ENCODE measurements at places on chromosomes 11 and 22.

DNA sequence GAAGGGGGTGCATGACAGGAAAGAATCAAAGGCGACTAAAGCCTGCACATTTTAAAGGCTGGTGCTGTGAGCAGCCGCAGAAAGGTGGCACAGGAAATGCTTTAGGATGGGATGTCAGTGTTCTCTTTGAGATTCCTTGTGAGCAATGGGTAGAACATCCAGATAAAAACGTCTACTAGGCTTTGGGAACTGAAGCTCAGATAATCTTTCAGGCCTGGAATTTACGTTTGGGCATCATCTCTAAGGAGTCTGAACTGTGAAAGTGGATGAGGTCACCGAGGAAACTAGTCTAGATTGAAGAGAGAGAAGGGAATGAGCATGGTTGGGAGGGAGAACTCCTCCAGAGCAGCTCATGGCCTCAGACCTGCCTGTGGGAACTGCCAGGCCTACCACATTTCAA, 65.7 kb downstream of the FLI1 start:
- no peak for DNase-seq

DNA sequence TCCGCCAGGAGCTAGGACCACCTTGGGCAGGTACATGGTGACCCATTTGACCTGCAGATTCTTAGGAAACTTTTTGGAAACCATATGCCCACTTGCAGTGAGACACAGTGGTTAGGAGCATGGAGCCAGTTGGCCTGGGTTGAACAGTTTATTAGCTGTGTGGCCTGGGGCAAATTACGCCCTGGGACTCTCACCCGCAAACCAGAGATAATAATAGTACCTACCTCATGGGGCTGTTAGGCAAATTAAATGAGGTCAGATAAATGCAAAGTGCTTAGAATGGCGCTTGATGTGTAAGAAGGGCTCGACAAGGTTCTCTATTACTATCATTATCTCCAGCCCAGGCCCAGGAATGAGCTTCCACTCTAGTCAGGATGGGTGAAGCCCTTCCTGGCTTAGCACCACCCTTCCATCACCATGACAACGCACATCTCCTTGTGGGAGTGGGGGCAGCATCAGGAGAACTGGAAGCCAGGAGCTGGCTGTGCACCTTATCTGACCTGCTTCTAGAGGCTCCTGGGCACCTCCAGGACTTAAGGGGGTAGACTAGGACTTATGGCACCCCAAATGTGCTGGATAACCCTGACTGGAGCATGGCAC, 5.1 kb downstream of the SYT12 start:
- no peak for DNase-seq

DNA sequence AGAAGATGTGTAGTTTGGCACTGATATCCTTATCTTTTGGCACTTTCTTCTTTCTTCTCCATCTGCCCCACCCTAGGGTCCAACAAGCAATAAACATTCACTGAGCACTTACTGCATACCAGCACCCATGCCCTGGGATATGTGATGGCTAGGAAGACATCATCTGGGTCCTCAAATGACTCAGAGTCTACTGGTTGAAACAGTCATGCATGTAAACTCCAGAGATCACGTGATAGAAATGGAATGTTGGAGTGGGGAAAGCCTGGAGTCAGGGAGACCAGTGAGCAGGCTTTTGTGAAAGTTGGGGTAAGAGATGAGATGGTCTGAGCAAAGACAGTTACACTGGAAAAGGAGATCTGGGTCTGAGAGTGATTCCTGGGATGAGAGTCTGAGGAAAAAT, 724.9 kb upstream of the TENM4 start:
- DNase-seq = no peak

DNA sequence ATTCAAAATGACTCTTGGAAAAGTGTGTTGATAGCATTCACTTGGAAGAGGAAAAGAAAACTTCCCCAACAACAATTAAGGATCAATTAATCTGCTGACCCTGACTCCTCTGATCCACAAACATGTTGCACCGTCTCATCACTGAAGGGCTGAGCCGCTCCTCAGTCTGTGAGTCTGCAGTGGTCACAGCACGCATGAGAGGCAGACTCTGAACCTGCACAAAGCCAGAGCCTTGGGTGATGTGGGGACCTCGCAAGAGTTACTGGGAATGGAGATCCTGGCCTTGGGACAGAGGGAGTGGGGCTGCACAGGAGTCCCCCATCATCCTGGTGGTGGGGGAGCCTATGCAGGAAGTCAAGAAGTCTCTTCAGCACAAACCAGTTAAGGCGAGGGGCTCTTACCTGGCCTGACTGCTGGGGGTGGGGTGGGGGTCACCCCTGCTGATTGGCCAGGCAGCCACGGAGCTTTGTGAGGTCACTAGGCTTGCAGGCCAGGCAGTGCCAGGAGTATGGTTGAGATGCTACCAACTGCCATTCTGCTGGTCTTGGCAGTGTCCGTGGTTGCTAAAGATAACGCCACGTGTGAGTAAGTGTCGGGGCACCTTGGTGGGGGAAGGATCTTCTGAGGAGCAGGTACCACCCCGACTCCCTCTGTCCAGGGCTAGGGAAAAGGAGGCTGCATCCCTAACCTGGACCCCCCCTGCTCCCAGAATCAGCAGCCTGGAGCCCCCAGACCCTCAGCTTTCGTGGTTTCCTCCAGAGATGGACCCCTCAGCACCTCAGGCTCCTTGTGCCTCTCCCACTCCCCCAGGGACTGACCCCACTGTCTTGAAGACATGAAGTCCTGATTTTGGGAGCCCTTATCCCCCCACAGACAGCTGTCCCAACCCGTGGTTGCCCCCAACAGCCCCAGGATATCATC, at the start of gene ACR:
ACR (plus strand) TSS at position 477 of the 921 bp plus-strand sequence; CDS start at position 509, 32 bp downstream.
- DNase-seq = peak; percentile 47

- peak; percentile 7 for DNase-seq
Observed at GRCh38 chr11:116510166-116510565, 262.6 kb downstream of the BUD13 start.

GRCh38 chr11:121654259-121654842, 201.6 kb upstream of the SORL1-AS1 start:
- no peak for DNase-seq

GRCh38 chr22:47626428-47627390, 864.3 kb downstream of the TBC1D22A start:
- DNase-seq = no peak

DNA sequence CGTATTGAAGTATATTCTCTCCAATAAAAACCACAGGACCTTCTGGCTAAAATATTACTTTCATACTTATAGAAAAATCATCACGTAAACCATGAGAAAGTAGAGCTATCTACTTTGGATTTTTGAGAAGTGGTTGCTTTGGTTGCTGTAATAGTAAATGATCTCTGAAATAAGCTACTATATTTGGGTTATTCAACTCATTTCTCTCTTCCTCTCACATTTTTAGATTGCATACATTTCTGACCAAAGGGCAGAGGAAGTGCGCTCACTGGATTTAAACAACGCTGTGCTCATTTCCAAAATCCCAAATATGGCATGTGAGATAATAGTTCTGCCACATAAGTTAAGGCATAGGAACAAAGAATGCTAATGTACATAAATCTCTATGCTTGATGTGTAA, 357.0 kb downstream of the LRRC4C start:
- DNase-seq = no peak

DNA sequence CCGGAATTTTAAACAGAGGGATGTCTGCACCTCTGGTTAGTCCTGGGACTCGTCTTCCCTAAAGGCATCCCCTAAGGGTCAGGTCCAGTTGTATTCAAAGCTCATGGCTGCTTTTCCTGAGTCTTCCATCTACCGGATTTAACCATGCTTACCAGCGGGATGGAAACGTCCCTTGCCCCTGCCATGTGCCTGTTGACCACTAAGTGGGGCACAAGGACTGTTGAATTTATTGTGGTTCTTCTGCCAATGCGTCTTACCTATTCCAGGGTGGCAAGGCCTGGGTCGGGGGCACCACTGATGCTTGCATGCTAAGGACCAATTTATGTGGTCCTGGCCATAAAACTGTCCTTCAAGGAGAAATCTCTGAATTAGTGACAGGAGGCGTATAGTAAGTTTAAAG, 25.6 kb downstream of the ANKRD42 start:
- no peak for DNase-seq

DNA sequence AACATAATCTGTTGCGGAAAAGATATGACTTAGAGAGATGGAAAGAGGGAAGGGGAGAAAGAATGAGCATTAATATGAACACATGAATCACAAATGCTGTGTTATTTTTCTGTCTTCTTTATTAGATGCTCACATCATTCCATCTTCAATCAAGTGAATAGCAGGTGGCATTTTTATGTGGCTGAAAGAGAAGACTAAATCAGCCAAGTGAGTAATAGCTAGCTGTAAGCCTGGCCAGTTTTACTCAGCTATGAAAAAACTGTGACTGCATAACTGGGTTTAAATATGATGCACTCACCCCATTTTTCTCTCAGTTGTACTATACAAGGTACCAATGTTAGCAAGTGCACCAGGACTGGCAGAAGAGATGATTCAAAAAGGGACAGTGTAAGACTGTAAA, 571.1 kb downstream of the JRKL start:
- no peak for DNase-seq

DNA sequence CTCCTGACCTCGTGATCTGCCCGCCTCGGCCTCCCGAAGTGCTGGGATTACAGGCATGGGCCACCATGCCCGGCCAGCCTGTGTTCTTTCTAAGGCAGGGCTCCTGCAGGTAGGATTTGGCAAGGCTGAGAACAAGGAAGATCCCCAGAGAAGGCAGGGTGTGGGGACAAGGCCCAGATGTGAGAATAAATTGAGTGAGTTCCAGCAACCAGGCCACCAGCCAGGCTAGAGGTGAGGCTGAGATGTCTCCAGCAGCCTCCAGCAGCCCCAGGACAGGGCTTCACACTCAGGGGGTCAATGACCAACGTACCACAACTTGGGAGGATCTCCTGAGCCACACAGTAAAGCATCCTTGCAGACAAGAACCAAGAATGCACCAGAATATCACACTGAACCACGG, 75.1 kb downstream of the BUD13 start:
- DNase-seq = peak; percentile 11

DNA sequence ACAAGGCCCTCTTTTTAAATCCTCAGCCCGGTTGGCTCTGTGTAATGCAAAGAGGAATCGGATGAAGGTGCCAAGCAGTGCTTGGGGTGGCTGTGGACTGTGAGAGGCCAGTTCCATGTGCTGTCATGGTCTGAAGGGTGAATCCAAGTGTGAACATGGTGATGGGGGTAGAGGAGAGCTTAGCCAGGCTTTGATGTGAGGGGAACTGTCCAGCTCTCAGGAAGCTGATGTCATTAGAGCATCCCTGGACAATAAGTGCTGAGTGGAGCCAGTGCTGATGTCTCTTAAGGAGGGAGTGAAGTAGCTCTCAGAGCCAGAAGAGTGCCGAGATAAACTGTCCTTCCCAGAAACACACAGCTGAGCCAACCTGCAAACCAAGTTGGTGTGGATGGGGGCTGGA, 53.6 kb downstream of the NAV2 start:
- no peak for DNase-seq

- no peak for DNase-seq
Observed at GRCh38 chr11:44767421-44767820, 40.7 kb downstream of the TSPAN18 start.

DNA sequence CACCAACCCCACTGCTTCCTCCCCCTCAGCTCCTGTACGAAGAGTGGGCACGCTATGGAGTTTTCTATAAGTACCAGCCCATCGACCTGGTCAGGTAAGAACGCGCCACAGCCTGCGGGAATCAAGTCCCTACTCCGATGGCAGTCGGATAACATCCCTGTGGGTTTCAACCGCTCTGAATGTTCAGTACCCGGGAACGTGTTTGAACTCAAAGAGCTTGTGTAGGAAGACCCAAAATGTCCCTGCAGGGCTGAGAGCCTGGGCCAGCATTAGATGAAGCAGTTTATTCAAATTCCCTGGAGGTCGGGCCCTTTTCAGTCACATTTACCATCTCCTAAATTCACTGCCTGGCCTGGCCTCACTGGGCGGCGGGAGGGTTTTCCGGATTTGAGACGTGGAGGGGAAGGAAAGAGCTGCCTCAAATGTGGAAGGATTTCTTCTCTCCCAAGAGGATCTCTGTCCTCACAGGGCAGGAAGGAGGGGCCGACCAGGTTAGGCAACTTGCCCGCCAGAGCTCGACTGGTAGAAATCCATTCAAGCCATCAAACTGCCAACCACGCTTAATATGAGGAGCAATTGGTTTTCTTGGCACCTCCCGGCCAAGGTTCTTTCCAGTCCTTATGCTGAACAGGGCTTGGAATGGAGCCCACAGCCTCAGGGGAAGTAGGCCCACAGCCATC, 46.3 kb downstream of the ANO1 start:
- no peak for DNase-seq

DNA sequence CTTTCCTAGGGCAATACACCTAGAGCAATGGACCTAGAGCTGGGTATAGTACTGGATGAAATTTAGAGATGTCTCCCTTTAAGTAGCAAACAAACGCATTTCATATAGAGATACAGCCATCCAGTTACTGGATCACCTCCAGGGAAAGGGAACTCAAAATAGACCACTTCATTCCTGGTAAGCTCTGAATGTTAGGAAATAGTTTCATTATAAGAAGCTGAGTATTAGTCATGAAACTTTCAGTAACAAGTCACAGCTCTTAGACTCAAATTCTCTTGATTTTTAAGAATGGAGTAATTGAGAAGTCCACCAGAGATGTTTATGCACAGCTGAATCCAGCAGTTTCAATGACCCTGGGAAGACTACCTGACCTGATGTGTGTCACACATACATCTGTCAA, 221.9 kb downstream of the FAM76B start:
- DNase-seq = no peak

- DNase-seq = no peak
Observed at GRCh38 chr11:64711956-64712362, 11.0 kb downstream of the NRXN2 start.

- no peak for DNase-seq
Observed at GRCh38 chr22:30027169-30027568, 53.1 kb upstream of the HORMAD2 start.

- DNase-seq = no peak
Observed at GRCh38 chr11:88335284-88335683, 2.3 kb downstream of the CTSC start.

DNA sequence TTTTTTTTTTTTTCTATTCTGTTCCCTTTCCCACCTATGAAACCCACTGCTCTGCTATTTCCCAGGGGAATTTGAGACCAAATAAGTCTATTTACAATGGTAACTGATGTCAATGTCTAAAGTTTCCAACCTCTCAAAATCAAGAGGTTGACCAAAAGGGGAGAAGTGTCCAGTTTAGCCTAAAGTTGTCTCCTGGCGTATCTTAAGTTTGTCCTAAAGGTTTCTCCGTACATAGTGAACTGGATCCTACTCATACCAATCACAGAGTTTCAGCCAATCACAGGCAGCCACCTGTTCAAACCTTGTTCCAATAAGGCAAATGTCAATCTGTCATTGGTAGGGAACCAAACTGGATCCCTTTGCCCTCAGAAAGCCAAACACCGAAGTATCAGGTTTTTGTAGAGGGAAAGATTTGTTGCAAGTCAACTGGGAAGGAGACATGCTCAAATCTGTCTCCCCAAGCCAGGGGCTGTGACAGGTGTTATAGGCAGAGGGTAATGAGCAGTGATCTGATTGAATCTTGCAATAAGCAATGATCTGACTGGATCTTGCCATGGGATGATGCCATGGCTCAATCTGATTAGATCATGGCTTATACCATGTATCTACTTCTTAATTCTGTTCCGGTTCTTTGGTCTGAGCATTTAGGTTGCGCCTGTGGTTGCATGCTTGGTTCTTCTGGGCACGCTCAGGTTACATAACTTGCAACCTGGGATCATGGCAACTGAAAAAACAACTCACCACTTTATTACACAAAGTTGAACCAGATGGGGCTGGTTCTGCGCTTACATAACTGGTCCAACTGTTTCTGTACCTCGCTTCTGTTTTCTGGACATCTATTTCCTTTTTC, 1.1 kb upstream of the VPS37C start:
- DNase-seq = no peak

GRCh38 chr11:18314784-18315523, 7.0 kb downstream of the HPS5 start:
- no peak for DNase-seq

GRCh38 chr11:120652705-120653335, 141.3 kb downstream of the GRIK4 start:
- DNase-seq = no peak

Measured in activated CD8-positive, alpha-beta memory T cell treated with anti-CD3 and anti-CD28 coated beads for 24 hours (primary cell).